Activated naive CD4-positive, alpha-beta T cell treated with anti-CD3 and anti-CD28 coated beads for 36 hours (primary cell): ENCODE measurements at places on chromosomes 6 and 20. TPM values are rescaled to one million over a fixed set of nuclear protein-coding genes. Genes with fewer than 3 reads are reported as not detected.
A peak's percentile ranks its signal among the peaks of the same experiment; 100 is the strongest.

SRSF12 gene
- total RNA-seq: 0.15 TPM

TMEM200A gene
- not detected for total RNA-seq

PRICKLE4 gene
- total RNA-seq: not detected

DNA sequence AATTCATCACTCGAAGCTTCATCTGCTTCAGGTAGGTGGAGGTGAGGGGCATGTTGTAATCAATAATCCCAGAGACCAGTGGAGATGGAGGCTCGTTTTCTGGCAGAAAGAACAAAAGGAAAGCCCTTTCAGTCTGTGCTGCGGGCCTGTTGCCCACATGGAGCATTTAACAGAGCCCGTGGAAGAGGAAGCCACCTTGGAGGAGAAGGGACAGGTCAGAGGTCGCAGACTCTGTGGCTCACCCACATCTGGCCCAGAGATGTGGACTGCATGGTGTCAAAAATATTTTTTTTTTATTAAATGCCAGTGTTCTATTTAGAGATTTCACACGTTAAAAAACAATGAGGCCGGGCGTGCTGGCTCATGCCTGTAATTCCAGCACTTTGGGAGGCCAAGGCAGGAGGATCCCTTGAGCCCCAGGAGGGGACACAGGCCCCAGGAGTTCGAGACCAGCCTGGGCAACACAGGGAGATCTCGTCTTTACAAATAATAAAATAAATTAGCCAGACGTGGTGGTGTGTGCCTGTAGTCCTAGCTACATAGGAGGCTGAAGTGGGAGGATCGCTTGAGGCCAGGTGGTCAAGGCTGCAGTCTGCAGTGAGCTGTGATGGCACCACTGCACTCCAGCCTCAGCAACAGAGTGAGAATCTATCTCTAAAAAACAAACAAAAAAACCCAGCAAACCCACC, 73.6 kb downstream of the NOL4L start:
- no peak for DNase-seq

- DNase-seq: peak; percentile 24
These were observed 159.7 kb upstream of the RPS6KA2 start for GRCh38 chr6:166786704-166787293.

- no peak for DNase-seq
These were observed 161.4 kb downstream of the CLIC5 start for GRCh38 chr6:45854149-45854742.

DNA sequence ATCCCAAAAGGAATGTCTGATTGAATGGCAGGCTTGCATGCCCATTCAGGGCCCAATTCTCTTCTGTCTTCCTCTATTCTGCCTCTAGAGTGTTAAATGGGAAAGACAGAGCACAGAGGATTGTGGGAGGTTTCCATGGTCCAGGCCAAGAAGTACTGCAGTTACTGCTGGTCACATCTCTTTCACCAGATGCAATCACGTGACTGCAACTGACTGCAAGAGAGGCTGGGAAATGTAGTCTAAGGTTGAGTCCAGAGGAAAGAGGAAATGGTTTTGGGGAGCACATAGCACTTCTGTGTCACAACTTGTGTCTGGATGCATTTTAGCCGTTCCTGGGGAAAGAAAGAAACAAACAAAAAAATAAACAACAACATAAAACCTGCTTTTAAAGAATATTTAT, 336.4 kb upstream of the BTBD3 start:
- no peak for DNase-seq

DNA sequence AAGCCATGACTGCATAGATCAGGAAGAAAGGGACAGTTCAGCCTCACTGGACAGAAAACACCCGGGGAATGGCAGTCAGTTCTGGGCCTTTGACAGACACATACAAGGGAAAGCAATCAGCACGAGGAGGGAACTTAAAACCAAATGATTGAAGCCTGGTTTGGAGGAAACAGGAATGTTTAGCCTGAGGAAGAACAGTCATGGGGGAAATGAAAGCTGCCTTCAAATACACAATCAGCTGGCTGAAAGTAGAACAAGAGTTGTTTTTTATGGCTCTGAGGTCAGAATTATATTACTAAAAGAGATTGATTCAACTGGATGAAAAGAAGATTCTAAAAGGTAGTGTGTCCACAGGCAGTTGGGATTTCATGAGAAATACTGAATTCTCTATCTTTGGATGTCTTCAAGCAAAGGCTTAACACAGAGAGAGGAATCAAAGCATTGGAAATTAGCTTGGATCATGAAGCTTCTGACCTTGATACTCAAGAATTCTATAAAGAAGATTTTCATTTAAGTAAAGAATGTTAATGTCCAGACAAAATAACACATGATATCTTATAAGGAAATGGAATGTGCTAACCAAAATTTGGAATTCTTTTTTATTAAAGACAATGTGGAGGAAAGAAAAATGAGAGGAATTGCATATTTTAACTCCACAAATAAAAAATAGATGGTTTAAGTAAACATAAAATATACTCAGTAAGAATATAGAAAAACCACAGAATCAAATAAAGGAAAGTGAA, 216.6 kb downstream of the IBTK start:
- no peak for DNase-seq

- DNase-seq: no peak
These were observed 1447.6 kb downstream of the GRIK2 start for GRCh38 chr6:102841060-102841459.

GRCh38 chr6:66964216-66964615, 1257.2 kb upstream of the EYS start:
- no peak for DNase-seq

GRCh38 chr6:138593124-138593877, 94.0 kb upstream of the NHSL1 start:
- DNase-seq: peak; percentile 75

DNA sequence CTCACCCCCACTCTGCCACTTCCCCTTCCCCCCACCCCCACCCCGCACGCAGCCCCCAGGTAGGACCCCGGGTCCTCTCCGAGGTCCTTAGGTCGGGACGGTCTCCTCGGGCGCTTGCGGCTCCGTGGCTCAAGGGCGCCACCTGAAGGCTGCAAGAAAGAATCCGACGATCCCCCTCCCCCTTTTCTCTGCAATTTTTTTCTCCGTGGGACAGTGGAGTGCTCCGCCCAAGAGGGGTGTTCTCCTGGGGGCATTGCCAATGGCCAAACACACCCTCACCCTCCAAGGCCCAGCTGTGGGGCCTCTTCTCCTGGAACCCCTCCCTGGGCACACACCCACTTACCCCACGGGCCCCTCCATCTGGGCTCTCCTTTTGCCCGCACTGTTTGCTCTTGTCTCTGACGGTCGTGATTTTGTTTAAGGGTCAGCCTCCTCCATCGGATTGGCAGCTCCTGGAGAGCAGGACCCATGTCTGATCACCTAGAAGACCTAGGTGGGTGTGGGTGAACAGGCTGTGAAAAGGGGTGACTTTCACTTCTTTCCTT, 1.1 kb upstream of the TMEM74B start:
- DNase-seq: peak; percentile 68

DNA sequence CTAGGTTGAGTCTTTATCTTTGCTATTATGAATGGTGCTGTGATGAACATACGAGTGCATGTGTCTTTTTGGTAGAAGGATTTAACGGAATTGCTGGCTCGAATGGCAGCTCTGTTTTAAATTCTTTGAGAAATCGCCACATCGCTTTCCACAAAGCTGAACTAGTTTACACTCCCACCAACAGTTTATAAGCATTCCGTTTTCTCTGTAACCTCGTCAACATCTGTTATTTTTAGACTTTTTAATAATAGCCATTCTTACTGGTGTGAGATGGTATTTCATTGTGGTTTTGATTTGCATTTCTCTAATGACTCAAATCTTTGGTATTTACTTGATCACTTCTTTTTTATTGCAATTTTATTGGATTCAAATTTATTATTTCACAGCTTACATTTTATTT, 117.4 kb upstream of the HDGFL1 start:
- no peak for DNase-seq

- no peak for DNase-seq
These were observed 5.1 kb downstream of the RPL10A start for GRCh38 chr6:35473075-35473849.

DNA sequence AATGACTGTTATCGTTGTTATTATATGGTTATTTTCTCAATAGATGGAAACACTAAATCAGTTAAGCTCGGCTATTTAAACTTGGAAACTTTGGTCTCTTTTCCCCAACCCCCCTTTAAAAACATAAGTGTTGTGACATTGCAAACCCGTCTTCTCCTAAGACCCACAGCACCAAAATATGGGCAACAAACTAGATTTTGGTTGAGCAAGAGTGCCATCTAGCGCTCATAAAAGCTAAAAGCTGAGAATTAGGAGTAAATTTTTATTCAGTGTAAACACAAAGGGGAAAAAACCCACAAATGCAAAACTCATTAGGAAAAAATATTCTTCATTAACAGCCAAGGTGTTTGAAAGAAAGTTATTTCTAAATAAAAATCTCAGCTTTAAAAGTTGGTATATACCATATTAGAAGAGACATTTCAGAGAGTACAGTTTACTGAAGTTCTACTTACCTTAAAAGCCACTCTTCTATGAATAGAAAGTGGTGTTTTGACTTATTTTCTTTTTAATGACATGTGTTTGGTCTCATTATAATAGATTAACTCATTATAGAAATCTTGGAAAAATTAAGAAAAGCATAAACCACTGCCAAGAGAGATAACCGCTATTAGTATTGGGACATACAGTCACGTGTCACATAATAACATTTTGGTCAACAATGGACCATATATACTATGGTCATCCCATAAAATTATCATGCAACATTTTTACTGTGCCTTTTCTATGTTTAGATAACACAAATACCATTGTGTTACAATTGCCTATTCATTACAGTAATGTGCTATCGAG, 21.1 kb downstream of the SESN1 start:
- DNase-seq: peak; percentile 66
